ENCODE measurements at places on chromosomes 12 and 14.

DNA sequence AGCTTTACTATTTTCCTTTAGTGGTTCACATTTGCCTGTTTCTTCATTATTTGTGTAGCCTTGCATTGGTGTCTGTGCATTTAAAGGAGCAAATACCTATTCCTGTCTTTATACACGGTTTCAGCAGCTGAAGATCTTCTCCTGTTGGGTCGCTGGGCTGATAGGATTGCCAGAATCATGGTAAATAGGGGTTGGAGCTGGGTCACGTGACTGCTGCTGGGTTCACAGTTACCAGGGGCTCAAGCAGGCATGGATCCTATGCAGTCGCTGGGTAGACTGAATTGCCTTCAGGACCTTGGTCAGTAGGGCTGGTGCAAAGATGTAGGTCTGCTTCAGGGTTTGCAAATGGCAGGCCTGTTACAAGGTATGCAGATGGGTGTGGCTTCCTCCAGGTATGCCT, 398.4 kb downstream of the RPS29 start:
- no peak for DNase-seq

- no peak for DNase-seq
Observed at GRCh38 chr14:33376510-33376909, 437.8 kb downstream of the NPAS3 start.

- DNase-seq = no peak
Observed at GRCh38 chr14:64684091-64684490, 20.1 kb upstream of the PLEKHG3 start.

DNA sequence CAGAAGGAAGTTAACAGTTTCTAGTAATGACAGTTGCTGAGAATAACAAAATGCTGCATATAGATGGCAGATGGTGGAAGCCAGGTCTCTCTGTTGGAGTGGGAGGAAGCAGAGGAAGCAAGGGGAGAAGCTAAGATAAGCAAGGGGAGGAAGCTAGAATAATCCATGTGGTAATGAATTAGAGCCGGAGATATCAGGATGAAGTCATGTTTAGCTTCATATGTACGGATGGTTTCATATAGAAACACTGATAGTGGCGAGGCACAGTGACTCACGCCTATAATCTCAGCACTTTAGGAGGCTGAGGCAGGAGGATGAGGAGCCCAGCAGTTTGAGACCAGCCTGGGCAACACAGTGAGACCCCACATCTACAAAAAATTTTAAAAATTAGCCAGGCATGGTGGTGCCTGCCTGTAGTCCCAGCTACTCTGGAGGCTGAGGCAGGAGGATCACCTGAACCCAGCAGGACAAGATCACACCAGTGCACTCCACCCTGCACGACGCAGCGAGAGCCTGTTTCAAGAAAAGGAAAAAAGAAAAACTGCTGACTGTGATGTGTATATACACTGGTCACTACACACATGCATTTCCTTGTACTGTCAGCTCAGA, 49.2 kb downstream of the ANAPC7 start:
- no peak for DNase-seq

- no peak for DNase-seq
Observed at GRCh38 chr12:44031472-44032185, 195.7 kb downstream of the TMEM117 start.
